ENCODE measurements at places on chromosomes 7 and 10.

DNA sequence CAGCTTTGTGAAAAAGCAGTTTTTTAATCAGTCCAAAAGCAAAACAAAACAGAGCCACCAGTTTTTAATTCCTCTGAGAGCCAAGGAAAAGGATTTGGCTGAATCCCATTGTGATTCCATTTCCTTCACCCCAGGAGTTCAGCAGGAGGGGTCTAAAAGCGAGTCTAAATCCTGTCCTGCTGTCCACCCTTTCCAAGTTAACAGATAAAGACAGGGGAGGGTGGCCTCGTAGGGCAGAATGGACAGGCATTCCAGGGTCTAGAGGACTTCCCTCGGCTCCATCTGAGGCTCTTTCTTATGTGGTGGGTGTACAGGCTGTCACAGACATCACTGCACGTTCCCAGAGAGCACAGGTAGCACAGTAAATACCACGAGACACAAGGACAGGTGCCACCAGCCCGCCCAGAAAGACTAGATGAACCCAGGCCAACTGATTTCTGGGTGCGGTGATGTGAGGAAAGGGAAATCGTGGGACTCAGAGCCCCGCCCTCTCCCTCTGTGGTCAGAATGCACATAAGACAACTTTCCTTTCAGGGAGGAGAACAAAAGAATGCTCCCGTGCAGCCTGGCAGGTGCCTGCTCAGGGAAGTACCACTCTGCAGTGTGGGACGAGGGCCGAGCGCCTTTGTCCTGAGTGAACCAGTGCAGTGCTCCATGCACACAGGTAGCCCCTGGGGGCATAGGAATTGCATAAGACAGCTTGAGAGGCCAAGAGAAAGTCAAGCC lies 119.7 kb downstream of the ABLIM1 start:
- DNase-seq = peak; percentile 60

GRCh38 chr7:106858618-106859532 lies 6.2 kb upstream of the PIK3CG start:
- DNase-seq = no peak

GRCh38 chr7:39623047-39623731 lies at the start of gene RALA:
RALA (plus strand) TSS chr7:39623572; CDS start chr7:39686668, 63,096 bp downstream.
- DNase-seq = peak; percentile 94

DNA sequence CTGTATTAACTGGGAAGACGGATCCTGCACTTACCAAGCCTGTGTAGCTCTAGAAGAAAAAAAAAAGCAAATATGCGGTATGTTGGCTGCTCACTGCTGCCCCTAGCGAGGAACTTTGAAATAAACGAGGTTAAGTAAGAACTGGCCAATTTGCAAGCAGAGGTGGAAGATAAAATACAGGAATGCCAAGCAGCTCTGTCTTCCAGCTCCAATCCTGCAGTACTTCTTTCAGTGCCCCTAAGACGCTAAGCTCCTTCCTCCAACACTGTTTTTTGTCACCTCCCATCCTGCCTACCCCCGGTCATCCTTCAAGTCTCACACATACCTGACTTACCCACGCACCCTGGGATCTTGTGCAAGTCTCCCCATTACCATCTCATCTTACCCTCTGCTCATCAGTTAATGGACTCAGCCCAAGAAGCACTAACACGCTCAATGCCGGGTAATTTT lies 809 bp downstream of the C10orf143 start:
- DNase-seq = peak; percentile 90

DNA sequence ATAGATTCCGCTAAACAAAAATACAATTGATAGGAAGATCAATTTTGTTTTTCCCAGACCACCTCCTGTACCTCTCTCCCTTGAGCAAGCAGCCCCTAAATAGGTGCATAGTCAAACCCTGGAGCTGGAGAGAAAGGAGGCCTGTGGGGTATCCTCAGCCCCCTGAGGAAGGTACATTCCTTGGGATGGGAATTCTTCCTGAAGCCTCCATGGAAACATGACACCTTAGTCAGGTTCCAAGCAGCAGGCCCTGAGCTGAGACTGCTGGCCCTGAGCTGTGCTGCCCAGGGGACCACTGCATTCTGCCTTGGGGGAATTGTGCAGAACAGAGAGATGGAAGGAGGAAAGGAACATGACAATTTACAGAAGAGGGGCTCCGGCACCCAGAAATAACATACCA lies 7.4 kb downstream of the HNRNPF start:
- DNase-seq = peak; percentile 84

DNA sequence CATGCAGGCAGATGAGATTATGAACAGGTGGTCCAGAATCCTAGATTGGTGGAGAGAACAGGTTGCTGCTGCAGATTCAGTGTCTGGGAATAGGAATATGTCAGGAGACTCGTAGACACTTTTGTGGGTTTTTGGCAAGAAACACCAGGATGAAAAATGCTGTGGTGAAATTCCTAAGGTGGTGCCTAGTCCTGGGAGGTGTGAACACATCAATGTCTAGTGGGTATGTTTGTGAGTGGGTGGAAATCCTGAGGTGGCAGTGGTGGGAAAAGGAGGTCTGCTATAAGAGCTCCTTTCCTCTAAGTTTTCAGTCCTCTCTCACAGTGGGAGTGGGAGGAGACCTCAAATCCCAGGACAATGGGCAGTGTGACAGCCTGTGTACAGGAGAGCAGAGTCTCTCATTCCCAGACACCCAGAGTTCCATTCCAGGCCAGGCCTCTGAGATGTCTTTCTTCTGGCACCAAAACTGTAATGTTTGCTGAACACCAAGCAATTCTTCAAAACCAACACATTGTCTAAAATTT lies 5.1 kb downstream of the ERV3-1 start:
- DNase-seq = no peak

GRCh38 chr10:46247808-46248569 lies 38.8 kb upstream of the ANTXRL start:
- DNase-seq = peak; percentile 33

GRCh38 chr10:58299580-58299979 lies 30.6 kb downstream of the CISD1 start:
- DNase-seq = peak; percentile 34

GRCh38 chr10:131654471-131655087 lies 246.2 kb upstream of the PPP2R2D start:
- no peak for DNase-seq

- no peak for DNase-seq
These were observed 53.7 kb upstream of the PHF14 start for GRCh38 chr7:10919923-10920322.

GRCh38 chr10:24988831-24989640 lies 26.9 kb downstream of the ENKUR start:
- DNase-seq = no peak

GRCh38 chr10:61356354-61356753 lies 96.8 kb downstream of the TMEM26 start:
- DNase-seq = no peak

Data from ELF-1 (cell line).